ENCODE measurements at places on chromosomes 2 and 18.

GRCh38 chr2:235605312-235606003 lies 111.6 kb downstream of the AGAP1 start:
- H3K27ac ChIP-seq, result no peak overlapping the region
- peak overlapping the region; percentile 19 for H3K4me3 ChIP-seq
- DNase-seq, result peak; percentile 67
- peaks cover 6% of the 10 kb centered on the region for H3K27me3 ChIP-seq

GRCh38 chr2:144411473-144411872 lies 108.4 kb downstream of the ZEB2 start:
- no peaks in the 10 kb centered on the region for H3K27me3 ChIP-seq
- DNase-seq, result no peak
- H3K4me1 ChIP-seq, result no peaks in the 10 kb centered on the region
- peaks cover 85% of the 10 kb centered on the region for H3K36me3 ChIP-seq
- peak overlapping the region; percentile 11 for H3K27ac ChIP-seq
- H3K4me3 ChIP-seq, result no peak overlapping the region

- peaks cover 4% of the 10 kb centered on the region for H3K27me3 ChIP-seq
- H3K27ac ChIP-seq, result no peak overlapping the region
- no peak for DNase-seq
- H3K36me3 ChIP-seq, result peaks cover 13% of the 10 kb centered on the region
- H3K4me3 ChIP-seq, result no peak overlapping the region
- H3K4me1 ChIP-seq, result peaks cover 47% of the 10 kb centered on the region
Observed at GRCh38 chr18:10286580-10287150, 167.8 kb upstream of the APCDD1 start.

- no peaks in the 10 kb centered on the region for H3K4me1 ChIP-seq
- H3K4me3 ChIP-seq, result no peak overlapping the region
- H3K36me3 ChIP-seq, result peaks cover 9% of the 10 kb centered on the region
- DNase-seq, result no peak
- no peaks in the 10 kb centered on the region for H3K27me3 ChIP-seq
Observed at GRCh38 chr2:104766683-104767082, 87.2 kb upstream of the POU3F3 start.

- peak overlapping the region; percentile 14 for H3K4me3 ChIP-seq
- peaks cover 77% of the 10 kb centered on the region for H3K4me1 ChIP-seq
- no peaks in the 10 kb centered on the region for H3K36me3 ChIP-seq
Observed at GRCh38 chr2:70132244-70133126, 45.2 kb downstream of the PCBP1 start.

DNA sequence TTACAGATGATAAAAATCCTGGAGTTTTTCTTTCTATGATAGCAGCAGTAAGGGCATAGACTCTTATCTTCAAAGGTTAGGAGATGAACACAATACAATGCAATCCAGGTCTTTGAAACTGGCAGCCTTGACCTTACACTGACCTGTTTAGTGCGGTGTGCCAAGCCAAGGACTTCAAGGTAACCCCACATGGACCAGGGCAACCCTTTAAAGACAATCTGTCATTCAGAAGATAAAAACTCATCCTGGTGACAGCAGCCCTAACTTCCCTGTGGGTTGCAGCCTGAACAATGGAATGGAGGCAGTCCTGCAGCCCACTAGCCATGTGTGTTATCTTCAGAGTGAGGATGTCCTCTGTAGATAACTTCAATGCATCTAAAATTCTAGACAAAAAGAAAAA lies 78.1 kb downstream of the RTTN start:
- no peaks in the 10 kb centered on the region for H3K27me3 ChIP-seq
- no peaks in the 10 kb centered on the region for H3K4me1 ChIP-seq
- H3K27ac ChIP-seq, result no peak overlapping the region
- no peak overlapping the region for H3K4me3 ChIP-seq

DNA sequence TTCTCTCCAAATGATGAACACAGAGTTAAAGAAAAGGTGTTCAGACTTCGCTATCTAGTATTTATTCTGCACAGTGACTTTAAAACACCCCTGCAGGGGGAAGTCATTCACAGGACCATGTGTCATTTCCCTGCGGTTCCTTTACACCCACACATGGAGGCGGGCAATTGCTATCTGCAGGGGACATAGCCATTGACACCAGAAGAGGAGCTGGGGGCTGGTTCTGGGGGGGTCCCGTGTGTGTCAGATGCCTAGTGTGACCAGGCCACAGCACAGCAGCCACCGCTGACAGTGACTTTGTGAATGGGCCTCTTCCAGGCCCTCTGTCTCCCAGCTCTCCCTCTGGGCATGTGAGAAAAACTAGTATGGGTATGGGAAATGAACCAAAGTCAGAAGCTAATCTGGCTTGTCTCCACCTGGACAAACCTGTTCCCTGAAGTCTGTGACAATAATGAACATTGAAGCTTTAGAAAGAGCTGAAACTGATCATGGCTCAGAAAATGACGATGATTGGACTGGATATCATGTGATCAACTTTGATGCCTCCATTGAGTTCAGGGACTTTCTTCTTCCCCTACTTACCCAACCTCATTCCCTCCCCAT lies 7.5 kb upstream of the GBX2 start:
- no peaks in the 10 kb centered on the region for H3K36me3 ChIP-seq
- DNase-seq, result no peak
- H3K27me3 ChIP-seq, result peaks cover 69% of the 10 kb centered on the region
- H3K27ac ChIP-seq, result no peak overlapping the region
- peaks cover 63% of the 10 kb centered on the region for H3K4me1 ChIP-seq

DNA sequence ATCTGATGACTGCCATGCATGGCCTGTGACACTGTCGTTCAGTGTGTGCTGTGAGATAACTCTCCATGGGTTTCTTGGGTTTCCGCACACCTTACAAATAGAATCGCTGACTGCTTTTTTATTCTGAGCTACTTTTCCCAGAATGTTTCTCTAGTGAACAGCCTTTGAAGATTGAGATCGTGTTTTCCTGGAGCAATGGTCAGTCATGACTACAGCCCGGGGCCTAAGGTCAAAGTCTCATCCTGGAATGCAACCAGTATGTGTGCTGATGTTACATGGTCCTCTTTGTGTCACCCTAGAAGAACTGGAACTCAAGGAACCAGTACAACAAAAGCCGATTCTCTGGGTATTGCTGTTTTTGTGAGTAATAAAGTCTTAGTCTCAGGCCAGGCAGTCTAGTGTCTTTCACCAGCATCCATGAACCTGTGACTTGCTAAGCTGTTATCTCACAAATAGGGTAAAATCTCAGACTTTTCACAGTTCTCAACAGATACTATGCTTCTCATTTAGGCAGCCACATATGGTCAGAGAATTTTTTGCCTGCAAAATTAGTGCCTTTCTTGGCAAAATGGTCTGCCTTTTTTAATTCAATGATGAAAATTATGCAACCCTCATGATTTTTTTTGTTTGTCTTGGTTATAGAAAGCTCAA lies 124.9 kb upstream of the PIEZO2 start:
- no peaks in the 10 kb centered on the region for H3K36me3 ChIP-seq
- H3K27me3 ChIP-seq, result peaks cover 8% of the 10 kb centered on the region
- H3K4me1 ChIP-seq, result peaks cover 10% of the 10 kb centered on the region
- no peak for DNase-seq
- H3K4me3 ChIP-seq, result no peak overlapping the region

DNA sequence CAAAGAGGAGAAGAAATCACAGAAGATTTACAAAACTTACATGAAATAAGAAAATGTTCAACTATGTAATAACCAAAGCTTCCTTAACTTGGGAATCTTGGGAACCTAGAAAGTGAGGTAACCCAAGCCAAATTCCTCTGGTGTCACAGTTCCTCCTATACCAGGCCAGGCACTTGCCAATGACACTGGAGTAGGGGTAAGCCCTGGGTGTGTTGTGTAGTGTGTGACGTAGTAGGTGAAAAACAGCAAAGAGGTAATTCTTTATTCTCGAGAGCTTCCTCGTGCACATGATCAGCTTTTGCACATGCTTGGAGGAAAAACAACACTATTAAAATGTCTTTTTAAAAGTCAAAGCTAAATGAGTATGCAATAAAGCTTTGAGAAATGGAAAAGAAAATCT lies 118.0 kb downstream of the METTL8 start:
- peaks cover 34% of the 10 kb centered on the region for H3K4me1 ChIP-seq
- H3K4me3 ChIP-seq, result no peak overlapping the region
- no peak overlapping the region for H3K27ac ChIP-seq
- no peak for DNase-seq
- H3K27me3 ChIP-seq, result peaks cover 6% of the 10 kb centered on the region

DNA sequence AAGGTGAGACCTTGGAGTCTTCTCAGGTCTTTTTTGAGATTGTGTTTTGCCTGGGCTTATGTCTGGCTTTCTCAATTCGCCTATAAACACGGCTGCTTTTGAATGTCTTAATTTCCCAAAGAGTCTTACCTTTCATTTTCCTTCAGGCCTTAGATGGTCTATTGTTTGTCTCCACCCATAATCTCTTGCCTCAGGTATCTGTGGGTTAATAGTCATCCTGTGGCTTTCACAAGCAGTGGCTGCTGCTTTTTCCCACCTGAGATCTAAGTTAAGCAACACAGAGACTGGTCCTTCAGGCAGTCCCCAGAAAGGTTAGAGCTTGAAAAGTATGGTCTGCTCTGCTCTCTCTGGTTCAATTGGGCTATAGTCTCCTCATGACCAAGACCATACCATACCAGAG lies 275.3 kb downstream of the INSIG2 start:
- no peak overlapping the region for H3K4me3 ChIP-seq
- DNase-seq, result no peak
- H3K36me3 ChIP-seq, result peaks cover 6% of the 10 kb centered on the region
- peaks cover 3% of the 10 kb centered on the region for H3K27me3 ChIP-seq

- H3K4me1 ChIP-seq, result peaks cover 11% of the 10 kb centered on the region
- peak overlapping the region; percentile 4 for H3K27ac ChIP-seq
- H3K36me3 ChIP-seq, result no peaks in the 10 kb centered on the region
Observed at GRCh38 chr2:208142925-208143799, 2.8 kb downstream of the CRYGB start.

DNA sequence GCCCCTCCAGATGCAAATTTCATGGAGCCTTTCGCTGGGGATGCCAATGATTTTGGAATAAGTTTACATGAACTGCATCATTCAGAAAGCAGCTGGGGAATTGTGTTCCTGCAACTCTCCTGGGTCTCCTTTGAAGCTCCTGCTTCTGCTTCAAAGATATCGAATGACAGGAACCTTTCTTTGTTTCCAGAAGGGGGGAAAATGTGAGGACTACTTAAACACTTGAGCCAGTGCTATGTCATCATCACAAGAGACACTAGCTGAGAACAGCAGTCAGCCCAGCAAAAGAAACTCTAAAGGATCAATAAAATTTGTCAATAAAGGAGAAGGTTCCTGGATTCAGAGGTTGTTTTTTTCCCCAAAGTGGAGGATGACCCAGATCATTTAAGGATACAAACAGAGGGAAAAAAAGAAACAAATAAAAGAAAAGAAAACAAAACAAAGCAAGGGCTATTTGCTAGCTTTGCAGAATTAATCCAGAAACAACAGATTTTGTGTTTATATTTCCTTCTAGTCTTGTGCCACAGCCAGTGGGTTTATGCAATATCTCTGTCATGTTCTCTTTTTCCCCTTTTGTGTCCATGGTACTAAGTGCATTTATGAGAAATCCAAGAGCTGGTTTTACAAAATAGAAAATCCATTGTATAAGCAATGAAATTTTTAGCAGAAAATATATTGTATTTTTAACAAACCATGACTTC lies 463.7 kb downstream of the CDH2 start:
- peak overlapping the region; percentile 96 for H3K27ac ChIP-seq
- peaks cover 42% of the 10 kb centered on the region for H3K4me1 ChIP-seq
- peaks cover 39% of the 10 kb centered on the region for H3K36me3 ChIP-seq
- H3K4me3 ChIP-seq, result peak overlapping the region; percentile 29
- no peaks in the 10 kb centered on the region for H3K27me3 ChIP-seq

- no peaks in the 10 kb centered on the region for H3K4me1 ChIP-seq
- DNase-seq, result no peak
- H3K4me3 ChIP-seq, result no peak overlapping the region
- H3K27me3 ChIP-seq, result peaks cover 2% of the 10 kb centered on the region
- H3K36me3 ChIP-seq, result no peaks in the 10 kb centered on the region
Observed at GRCh38 chr2:68837861-68838341, 33.3 kb downstream of the BMP10 start.

DNA sequence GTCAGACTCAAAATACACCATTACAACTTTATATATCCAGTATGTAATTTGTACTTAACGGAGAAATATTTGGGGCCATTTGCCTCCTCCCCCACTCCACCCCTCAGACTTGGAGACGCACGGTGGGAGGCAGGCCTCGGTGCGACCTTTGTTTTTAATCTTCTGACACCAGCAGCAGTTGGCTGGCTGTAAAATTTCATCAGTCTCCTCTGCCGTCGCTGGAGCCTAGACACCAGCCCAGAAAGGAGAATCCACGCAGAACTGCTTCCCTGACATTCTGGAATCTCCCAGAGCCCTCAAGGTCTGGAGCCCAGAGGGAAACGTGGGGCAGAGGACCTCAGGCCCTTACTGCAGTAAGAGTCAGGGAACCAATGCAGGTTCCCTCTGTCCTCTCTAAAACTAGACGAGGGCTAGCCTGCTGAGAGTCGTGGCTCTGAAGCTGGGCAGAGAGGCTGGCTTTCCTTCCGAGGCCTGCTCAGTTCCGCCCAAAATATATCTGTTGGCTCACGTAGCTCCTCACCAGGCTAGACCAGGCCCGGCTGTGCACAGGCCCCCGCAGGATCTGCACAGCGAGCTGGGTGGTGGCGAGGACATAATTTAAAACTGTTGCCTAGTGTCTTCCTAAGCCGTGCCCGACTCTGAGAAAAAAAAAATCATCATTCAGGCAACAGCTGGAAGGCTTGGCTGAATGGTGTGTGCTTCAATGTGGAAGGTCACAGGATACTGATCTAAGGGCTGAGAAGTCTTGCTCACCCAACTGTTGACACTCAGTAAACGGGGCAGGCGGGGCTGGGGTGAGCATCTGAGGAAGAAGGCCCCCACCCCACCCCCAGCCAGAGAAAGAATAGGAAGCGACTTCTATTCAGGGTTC lies 40.4 kb downstream of the EN1 start:
- H3K27me3 ChIP-seq, result peaks cover 45% of the 10 kb centered on the region
- peak; percentile 27 for DNase-seq
- peak overlapping the region; percentile 22 for H3K27ac ChIP-seq
- no peaks in the 10 kb centered on the region for H3K36me3 ChIP-seq
- H3K4me1 ChIP-seq, result peaks cover 44% of the 10 kb centered on the region

- peaks cover 11% of the 10 kb centered on the region for H3K36me3 ChIP-seq
- no peak for DNase-seq
Observed at GRCh38 chr2:69387770-69388481, 899 bp upstream of the GFPT1 start.

- peaks cover 5% of the 10 kb centered on the region for H3K36me3 ChIP-seq
- no peak for DNase-seq
- peaks cover 26% of the 10 kb centered on the region for H3K4me1 ChIP-seq
- H3K27ac ChIP-seq, result no peak overlapping the region
Observed at GRCh38 chr18:80202264-80202998, 44.9 kb downstream of the PARD6G start.

GRCh38 chr2:190184460-190184859 lies 121.9 kb upstream of the MSTN start:
- no peak for DNase-seq
- H3K4me3 ChIP-seq, result no peak overlapping the region
- H3K27me3 ChIP-seq, result peaks cover 19% of the 10 kb centered on the region
- peaks cover 18% of the 10 kb centered on the region for H3K4me1 ChIP-seq
